ENCODE measurements at places on chromosomes 5 and 9. TPM values are rescaled to one million over a fixed set of nuclear protein-coding genes. Genes with fewer than 3 reads are reported as not detected.

The CACNA1B gene
- not detected for total RNA-seq

The MZB1 gene
- 0.22 TPM for total RNA-seq

The SPATA31D4 gene
- not detected for total RNA-seq

DNA sequence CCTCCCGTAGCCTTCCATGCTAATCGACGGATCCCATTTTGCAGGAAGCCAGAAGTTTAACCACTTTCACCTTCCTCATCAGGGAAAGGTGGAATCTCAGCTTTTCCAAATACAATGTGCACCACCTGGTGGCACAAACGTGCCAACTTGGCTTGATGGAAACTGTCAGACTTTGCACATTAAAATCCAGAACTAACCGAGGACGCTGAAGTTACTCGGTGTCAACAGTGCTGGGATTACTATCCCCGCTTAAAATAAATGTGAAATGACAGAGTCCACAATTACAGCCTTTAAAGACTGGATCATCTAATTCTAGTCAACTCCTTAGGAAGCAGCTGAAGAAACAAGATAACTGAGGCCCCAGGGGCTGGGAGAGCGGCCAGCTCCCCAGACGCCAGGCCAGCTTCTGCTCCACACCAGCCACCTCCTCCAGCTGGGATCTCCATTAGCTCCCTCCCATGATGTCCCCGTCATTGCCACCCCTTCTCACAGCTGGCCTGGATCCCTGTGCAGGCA lies 50.1 kb upstream of the RETREG1 start:
- no peak overlapping the region for H3K27ac ChIP-seq
- peak; percentile 50 for DNase-seq
- no peak overlapping the region for H3K4me3 ChIP-seq
- no peaks in the 10 kb centered on the region for H3K27me3 ChIP-seq

The CYSRT1 gene
- total RNA-seq: 1.3 TPM

The MAMDC2 gene
- total RNA-seq: not detected

GRCh38 chr9:79049371-79049770 lies 522.4 kb upstream of the TLE4 start:
- no peak overlapping the region for H3K4me3 ChIP-seq
- no peak for DNase-seq
- no peaks in the 10 kb centered on the region for H3K36me3 ChIP-seq
- H3K27me3 ChIP-seq: no peaks in the 10 kb centered on the region
- no peak overlapping the region for H3K27ac ChIP-seq

DNA sequence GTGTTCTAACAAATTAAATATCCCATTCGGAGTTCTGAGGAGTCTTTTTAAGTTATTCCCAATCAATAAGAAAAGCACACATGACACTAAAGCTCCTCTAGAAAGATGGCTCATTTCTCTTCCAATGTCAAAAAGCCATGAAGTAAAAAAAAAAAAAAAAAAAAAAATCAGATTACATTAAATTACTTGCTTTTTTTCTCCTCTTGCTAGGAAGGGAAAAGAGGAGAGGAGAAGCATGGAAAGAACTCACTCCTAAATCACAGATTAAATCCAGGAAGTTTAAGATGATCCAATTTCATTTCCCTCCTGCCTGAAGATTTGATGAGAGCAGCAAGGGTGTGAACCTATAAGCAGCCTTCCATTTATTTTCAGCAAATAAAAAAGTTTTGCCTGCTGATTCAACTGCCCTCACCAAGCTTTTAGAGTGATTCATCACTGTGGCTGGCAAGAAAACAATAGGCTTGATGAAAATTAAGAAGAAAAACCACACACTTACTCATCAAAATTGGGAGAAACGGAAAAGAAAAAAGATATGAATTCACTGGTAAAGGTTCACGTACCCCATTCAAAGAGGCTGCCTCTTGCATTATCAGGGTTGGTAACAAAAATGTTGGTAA lies 19.7 kb downstream of the MYO10 start:
- H3K27ac ChIP-seq: peak overlapping the region; percentile 74
- peaks cover 53% of the 10 kb centered on the region for H3K4me1 ChIP-seq
- H3K4me3 ChIP-seq: peak overlapping the region; percentile 43
- peaks cover 6% of the 10 kb centered on the region for H3K36me3 ChIP-seq

The COL23A1 gene
- not detected for total RNA-seq

The GBGT1 gene
- total RNA-seq: not detected

The BTNL8 gene
- 0.23 TPM for total RNA-seq

The GADD45G gene
- total RNA-seq: 2.1 TPM

DNA sequence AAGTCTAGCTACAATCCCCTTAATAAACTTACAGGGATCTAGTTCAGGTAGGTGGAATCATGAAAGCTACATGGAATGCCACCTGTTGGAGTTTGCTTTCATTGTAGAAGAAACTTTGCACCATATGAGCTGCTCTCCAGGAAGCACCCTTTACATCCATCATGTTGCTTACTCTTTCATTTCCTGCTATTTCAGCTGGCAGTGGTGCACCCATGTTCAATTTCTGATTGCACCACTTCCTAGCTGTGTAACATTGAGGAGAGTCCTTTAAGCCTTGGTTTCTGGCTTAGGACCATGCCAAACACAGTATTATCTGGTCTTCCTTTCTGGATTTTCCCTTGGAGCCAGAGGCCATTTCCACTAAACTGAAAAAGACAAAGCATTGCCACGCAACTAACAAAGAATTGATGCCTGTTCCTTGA lies 123.3 kb upstream of the SLC12A2 start:
- H3K27ac ChIP-seq: peak overlapping the region; percentile 90
- no peak overlapping the region for H3K4me3 ChIP-seq
- H3K4me1 ChIP-seq: peaks cover 39% of the 10 kb centered on the region
- no peak for DNase-seq
- no peaks in the 10 kb centered on the region for H3K27me3 ChIP-seq

- no peaks in the 10 kb centered on the region for H3K27me3 ChIP-seq
- no peak overlapping the region for H3K4me3 ChIP-seq
- no peak overlapping the region for H3K27ac ChIP-seq
Observed at GRCh38 chr5:159765760-159766517, 150.3 kb upstream of the ADRA1B start.

DNA sequence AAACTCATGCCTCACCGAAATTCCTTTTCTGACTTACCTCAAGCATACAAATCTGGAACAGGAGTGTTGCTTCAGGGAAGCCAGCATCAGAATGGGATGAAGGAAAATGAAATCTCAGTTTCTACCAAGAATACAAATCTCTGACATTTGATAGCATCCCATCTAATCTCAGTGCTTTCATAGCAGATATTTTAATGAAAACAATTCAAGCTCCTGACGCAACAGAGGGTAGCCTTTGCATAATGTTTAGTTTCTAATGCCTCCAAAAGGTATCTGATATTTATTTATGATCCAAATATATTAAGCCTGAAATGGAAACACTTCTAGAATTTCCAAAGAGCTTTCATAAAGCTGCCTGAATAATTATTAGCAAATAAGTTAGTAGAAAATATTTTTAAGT lies 251.4 kb downstream of the DEPDC1B start:
- H3K36me3 ChIP-seq: no peaks in the 10 kb centered on the region
- H3K4me3 ChIP-seq: no peak overlapping the region
- no peak for DNase-seq
- H3K4me1 ChIP-seq: no peaks in the 10 kb centered on the region
- H3K27ac ChIP-seq: no peak overlapping the region

DNA sequence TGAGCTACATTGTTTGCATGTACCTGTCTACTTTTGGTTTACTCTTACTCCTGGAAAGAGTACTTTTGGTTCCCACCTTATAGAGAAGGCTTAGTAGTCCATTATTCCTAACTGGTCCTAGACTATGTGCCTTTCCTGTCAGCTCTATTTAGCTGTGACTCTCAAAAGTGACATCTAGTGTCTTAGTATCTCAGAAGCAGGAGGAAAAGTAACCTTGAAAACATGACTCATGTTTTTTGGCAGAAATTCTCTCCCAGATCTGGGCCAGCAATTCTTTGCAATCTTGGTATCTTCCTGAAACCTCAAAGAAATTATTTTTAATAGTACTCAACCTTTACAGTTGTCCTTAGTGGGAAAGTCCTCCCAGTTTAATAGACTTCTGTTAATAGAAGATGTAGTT lies 691.7 kb upstream of the SEMA6A start:
- no peak for DNase-seq
- no peak overlapping the region for H3K27ac ChIP-seq
- H3K4me3 ChIP-seq: no peak overlapping the region
- no peaks in the 10 kb centered on the region for H3K36me3 ChIP-seq
- no peaks in the 10 kb centered on the region for H3K27me3 ChIP-seq
- H3K4me1 ChIP-seq: no peaks in the 10 kb centered on the region

The C5orf58 gene
- not detected for total RNA-seq

DNA sequence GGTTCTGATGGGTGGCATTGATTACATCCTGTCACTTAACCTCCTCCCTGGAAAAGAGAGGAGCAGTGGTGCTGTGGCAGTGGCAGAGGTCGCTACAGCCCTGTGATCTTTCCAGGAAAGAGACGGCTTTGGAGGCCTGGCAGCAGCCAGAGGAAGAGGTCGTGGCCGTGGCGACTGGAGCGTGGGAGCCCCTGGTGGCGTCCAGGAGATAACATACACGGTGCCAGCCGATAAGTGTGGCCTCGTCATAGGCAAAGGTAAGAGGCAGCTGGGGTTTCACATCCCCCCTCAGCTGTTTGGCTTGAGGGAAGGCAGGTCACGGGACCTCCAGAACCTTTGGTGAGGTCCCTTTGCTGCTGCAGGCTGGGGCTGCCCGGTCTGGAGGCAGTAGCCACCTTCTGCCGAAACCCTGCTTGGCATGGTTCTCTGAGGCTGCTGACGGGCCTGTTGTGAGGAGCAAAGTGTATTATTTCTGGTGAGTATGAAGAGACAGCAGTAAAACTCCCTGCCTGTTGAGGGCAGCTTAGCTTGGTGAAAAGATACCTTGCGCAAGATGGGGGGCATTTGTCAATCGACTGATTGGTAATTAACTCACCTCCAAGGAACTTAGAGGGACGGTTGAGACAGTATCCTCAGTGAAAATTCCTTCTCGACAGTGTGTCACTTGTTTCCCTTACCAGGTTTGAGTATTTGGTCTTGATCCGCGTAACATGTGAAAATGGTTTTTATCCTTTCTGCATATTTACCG lies 38.0 kb upstream of the PRDM12 start:
- H3K4me1 ChIP-seq: no peaks in the 10 kb centered on the region
- DNase-seq: no peak
- H3K4me3 ChIP-seq: no peak overlapping the region
- H3K36me3 ChIP-seq: peaks cover 6% of the 10 kb centered on the region

GRCh38 chr5:171898386-171898785 lies 108.1 kb downstream of the FBXW11 start:
- peaks cover 6% of the 10 kb centered on the region for H3K4me1 ChIP-seq
- H3K27ac ChIP-seq: no peak overlapping the region
- peaks cover 10% of the 10 kb centered on the region for H3K36me3 ChIP-seq

GRCh38 chr9:113474360-113475028 lies 11.0 kb downstream of the RGS3 start:
- no peak for DNase-seq
- H3K4me1 ChIP-seq: no peaks in the 10 kb centered on the region
- no peaks in the 10 kb centered on the region for H3K36me3 ChIP-seq
- no peaks in the 10 kb centered on the region for H3K27me3 ChIP-seq
- no peak overlapping the region for H3K27ac ChIP-seq

The PALM2AKAP2 gene
- total RNA-seq: 1.2 TPM

GRCh38 chr9:98074115-98074990 lies 17.8 kb downstream of the NANS start:
- no peaks in the 10 kb centered on the region for H3K36me3 ChIP-seq
- peak; percentile 70 for DNase-seq
- no peak overlapping the region for H3K4me3 ChIP-seq
- no peaks in the 10 kb centered on the region for H3K27me3 ChIP-seq

The ST8SIA4 gene
- 0.63 TPM for total RNA-seq

DNA sequence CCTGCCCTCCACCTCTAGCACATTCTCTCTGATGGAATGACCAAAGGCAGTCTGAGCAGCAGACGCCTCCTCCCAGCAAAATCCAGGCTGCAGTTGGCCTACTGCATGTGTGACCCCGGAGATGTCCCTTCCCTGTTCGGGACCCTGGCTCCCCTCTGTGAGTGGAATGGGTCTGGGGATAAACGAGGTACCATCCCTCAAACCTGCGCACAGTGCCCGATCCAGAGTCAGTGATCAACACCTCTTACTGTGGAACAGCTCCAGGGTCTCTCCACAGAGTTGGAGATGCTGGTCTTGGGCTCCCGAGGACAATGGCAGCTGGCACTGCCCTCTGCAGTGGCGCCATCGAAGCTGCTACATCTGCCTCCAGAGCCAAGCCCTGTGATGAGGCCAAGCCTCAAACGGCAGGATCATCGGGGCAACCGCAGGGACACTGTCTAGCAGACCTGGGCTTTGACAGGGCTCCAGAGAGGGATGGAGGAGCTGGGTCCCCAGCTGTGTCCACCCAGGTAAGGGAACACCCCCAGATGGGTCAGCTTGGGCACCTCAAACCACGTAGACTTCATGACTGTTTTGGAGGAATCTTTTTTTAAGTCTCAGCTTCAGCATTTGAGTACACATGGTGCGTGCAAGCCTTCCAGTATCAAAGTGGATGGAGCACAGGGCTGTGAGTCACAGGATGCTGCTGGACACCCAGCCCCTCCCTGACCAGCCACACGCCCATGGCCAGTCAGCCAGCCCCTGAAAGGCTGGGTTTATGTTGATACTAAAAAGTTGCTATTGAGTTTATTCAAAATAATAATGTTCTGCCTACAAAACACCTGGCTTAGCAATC lies 13.0 kb downstream of the MED10 start:
- no peak overlapping the region for H3K4me3 ChIP-seq
- H3K4me1 ChIP-seq: peaks cover 15% of the 10 kb centered on the region
- DNase-seq: peak; percentile 79
- peaks cover 20% of the 10 kb centered on the region for H3K36me3 ChIP-seq
- H3K27ac ChIP-seq: peak overlapping the region; percentile 13

DNA sequence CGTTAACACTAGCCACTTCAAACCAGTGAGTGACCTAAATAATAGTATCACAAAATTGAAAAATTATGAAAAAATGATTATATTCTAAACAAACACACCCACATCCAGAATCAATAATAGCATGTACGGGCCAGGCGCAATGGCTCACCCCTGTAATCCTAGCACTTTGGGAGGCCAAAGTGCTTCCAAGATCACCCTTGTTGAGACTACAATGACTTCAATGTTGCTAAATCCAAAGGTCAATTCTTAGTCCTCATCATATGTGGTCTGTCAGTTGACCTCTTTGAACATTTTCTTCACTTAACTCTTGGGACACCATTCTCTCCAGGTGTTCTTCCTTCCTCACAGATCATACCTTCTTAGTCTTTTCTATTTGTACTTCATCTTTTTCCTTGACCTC lies 11.3 kb downstream of the RIOK2 start:
- DNase-seq: no peak
- no peak overlapping the region for H3K27ac ChIP-seq
- peaks cover 66% of the 10 kb centered on the region for H3K36me3 ChIP-seq
- H3K27me3 ChIP-seq: no peaks in the 10 kb centered on the region
- no peak overlapping the region for H3K4me3 ChIP-seq

The MCC gene
- total RNA-seq: 10.3 TPM

GRCh38 chr5:6383376-6383775 lies 5.0 kb upstream of the MED10 start:
- H3K4me1 ChIP-seq: peaks cover 6% of the 10 kb centered on the region
- H3K27me3 ChIP-seq: 0 out of 2 replicates have a peak, but pooled peaks cover 4% of the 10 kb centered on the region
- no peak overlapping the region for H3K4me3 ChIP-seq
- no peaks in the 10 kb centered on the region for H3K36me3 ChIP-seq
- no peak overlapping the region for H3K27ac ChIP-seq

GRCh38 chr5:125310749-125311148 lies 564.3 kb upstream of the ZNF608 start:
- no peak overlapping the region for H3K4me3 ChIP-seq
- no peaks in the 10 kb centered on the region for H3K36me3 ChIP-seq
- DNase-seq: peak; percentile 57
- H3K4me1 ChIP-seq: peaks cover 21% of the 10 kb centered on the region
- no peaks in the 10 kb centered on the region for H3K27me3 ChIP-seq
- H3K27ac ChIP-seq: peak overlapping the region; percentile 76

The PRUNE2 gene
- not detected for total RNA-seq

The RFESD gene
- 0.36 TPM for total RNA-seq
